ENCODE measurements at places on chromosomes 1 and 21.

DNA sequence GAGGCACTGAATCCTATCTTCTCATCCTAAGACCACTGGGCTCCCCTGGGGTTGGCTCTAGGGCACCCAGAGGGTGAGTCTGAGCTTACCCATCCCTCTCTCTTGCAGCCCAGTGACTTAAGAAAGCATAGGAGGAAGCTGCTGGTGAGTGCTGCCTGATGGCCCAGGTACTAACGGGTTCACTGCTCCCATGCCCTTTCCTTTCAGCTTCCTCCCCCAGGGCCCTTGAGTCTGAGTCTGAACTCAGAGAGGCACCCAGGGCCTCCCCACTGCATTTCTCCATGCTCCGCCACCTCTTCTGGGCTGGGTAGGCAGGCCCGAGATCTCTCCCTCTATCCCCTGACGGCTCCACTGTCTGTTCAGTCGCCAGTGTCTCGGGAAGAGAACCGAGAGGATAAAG is 29.7 kb downstream of the PPFIA4 start:
- no peak for DNase-seq

DNA sequence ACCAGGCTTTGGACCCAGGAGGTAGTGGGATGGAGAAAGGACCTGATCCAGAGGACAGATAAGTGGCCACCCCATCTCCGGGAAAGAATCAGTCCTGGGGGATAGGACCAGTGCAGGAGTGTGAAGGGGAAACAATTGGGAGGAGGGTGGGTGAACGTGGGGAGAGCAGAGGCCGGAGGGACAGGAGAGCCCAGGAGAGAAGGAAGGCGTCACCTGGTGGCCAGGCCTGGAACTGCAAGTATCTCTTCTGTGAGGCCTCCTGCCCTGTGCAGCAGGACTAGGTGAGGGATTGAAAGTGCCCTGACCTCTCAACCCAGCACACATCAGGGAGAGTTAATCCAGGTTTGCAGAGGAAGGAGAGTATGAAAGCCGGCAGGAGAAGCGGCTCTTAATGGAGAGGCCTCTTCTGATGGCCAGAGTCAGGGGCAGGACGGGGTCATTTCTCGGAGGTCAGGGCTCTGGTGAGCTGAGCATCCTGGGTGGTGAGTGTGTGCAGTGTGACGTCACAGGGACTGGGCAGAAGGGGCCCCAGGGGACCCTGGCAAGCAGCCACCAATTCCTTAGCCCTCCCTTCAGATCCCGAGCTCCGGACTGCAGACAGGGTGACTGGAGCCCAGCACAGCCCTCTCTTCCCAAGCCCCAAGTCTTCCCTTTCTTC is 9.2 kb upstream of the LAD1 start:
- peak; percentile 55 for DNase-seq

DNA sequence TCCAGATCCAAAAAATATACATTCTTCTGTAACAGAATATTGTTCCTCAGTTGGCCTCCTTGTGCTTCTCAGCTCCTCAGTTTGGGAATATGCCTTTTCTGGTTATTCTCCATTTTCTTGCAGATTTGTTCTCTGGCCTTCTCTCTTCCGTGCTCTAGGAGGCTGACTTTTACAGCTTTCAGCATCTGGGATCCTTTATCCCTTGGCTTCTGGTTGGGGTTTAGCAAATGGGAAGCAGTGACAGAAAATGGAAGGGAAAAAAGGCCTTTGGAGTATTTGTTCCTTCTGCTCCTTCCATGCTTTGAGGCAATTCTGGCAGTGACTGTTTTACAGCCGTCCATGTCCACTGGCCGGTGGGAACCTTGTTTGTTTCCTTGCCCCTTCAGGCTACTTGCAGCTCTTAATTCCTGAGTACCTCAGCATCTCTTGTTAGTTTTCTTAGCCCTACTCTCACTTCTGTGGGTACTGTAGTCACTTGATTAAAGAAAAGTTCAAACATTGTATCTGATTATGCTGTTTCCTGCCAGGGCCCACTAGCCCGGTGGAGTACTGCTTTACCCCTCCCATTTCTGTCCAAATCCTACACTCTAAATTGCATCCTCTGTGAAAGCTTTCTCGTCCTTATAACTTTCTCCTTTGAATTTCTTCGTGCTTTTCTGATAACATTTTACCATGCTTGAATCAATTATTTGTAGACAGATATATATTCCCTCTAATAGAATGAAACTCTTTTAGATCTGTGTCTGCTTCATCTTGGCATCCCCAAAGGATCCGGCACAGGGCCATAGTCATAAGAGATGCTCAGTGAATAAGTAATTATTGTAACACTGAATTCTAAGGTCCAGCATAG is 118.2 kb downstream of the OSBPL9 start:
- no peak for DNase-seq

DNA sequence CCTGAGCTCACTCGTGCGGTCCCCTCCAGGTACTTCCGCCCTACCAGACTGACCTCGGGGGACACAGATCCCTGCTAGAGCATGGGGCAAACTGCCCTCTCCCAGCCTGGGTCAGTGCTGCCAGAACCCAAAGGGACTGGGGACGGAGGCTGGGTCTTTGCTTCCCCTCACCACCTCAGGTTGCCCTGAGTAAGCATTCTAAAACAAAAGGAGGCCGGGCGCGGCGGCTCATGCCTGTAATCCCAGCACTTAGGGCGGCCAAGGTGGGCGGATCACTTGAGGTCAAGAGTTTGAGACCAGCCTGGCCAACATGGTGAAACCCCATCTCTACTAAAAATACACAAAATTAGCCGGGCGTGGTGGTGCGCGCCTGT is 108.4 kb downstream of the SPSB1 start:
- no peak for DNase-seq

DNA sequence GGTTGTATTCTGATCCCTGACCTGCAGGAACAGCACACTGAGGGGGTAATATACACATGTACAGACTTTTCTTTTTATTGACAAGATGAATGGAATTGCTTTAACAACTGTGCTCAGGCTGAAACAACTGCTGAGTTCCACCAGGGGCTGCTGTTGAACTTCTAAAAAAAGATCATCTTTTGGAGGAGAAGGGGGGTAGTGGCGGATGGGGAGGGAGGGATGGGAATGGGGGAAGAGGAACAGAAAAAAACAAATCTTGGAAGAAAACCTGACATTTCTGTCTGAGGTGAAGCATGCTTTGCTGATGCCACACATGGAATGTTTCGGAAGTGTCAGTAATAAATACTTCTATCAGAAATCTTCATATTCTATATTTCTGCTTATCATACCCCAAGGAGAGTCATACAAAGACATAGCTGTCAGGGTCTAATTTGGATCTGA is 75.0 kb downstream of the RWDD3 start:
- DNase-seq: no peak

GRCh38 chr1:109762821-109763645 is 690 bp downstream of the EPS8L3 start:
- no peak for DNase-seq

- no peak for DNase-seq
Measured at GRCh38 chr1:182257369-182258063, 134.1 kb downstream of the GLUL start.

DNA sequence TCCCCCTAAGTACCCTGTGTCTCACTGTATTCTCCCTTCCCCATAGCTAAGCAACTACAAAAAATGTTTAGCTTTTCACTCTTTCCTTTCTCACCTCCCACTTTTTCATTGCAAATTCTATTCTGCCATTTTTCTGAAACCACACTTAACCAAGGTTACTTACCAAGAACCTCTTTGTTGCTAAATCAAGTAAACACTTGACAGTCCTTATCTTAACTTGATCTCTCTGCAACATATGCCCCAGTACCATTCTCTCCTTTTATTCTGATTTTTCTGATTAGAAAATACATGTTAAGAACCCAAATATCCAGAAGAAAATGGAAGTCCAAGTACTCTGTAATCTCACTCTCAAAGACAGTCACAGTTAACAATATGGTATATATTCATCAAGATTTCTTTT is 16.0 kb downstream of the EVI5 start:
- DNase-seq: no peak

Data from stimulated activated naive B cell treated with anti-CD40 and anti-IgM and Interleukin-4, amounts not matched to agents 10 μg/mL and 1 μg/mL and 100 μg/mL, for 72 hours (primary cell).